ENCODE measurements at places on chromosomes 5 and 9.

GRCh38 chr5:150780187-150780692, 1.7 kb downstream of the SMIM3 start:
- H3K27me3 ChIP-seq: no peaks in the 10 kb centered on the region
- DNase-seq: no peak
- H3K4me3 ChIP-seq: no peak overlapping the region
- H3K36me3 ChIP-seq: no peaks in the 10 kb centered on the region

- no peaks in the 10 kb centered on the region for H3K27me3 ChIP-seq
- H3K27ac ChIP-seq: no peak overlapping the region
- no peaks in the 10 kb centered on the region for H3K4me1 ChIP-seq
Measured at GRCh38 chr5:36422952-36423351, 121.2 kb upstream of the RANBP3L start.

DNA sequence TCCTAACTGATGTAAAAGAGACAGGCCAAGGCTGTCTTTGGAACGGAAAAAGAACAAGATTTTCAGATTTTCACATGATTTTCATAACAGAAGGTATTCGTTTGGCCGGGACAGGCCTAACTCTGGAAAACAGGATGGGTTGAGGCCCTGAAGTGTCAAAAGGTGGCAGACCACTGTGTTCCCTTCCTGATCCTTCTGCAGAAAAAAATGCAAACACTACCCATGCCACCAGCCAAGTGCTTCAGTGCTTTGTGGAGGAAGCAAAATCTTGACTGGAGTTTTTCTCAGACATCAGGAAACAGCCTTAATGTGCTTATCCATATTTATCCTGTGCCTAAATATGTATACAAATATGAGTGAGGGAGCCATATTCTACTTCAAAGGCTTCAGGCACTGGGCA, 113.5 kb upstream of the IL6ST start:
- no peak overlapping the region for H3K27ac ChIP-seq
- H3K4me3 ChIP-seq: no peak overlapping the region
- DNase-seq: no peak
- no peaks in the 10 kb centered on the region for H3K27me3 ChIP-seq
- no peaks in the 10 kb centered on the region for H3K4me1 ChIP-seq

DNA sequence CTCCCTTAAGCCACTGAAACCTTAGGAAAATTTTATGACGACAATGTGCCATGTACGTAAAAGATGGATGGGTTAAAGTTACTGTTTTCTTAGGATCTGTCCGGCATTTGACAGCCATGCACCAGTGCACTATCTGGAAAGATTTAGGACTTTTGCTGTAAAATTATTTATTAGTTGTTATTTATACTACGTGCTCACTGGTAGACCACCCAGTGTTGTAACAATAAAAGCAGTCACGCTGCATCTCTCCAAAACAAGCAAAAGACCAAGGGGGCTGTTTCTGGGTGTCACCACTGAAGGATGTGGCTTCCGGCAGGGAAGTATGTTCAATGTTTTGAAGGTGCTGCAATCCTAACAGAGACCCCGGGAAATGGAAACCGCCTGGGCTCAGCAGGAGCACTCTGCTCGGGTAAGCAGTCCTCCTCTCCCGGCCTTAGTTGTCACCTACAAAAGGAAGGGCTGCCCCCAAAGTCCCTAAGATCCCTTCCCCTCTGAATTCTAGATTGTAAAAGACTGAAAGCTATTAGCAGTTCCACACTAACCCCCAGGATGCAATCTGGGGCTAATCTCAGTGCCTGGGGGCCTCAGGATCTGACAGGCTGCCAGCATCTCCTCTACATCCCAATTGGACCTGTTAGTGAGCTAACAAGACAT, 38.6 kb downstream of the SAXO1 start:
- H3K27me3 ChIP-seq: no peaks in the 10 kb centered on the region
- no peak for DNase-seq
- H3K36me3 ChIP-seq: no peaks in the 10 kb centered on the region
- no peaks in the 10 kb centered on the region for H3K4me1 ChIP-seq
- H3K4me3 ChIP-seq: no peak overlapping the region

GRCh38 chr9:134734270-134734669, 92.7 kb downstream of the COL5A1 start:
- no peak overlapping the region for H3K27ac ChIP-seq
- no peaks in the 10 kb centered on the region for H3K27me3 ChIP-seq
- H3K4me3 ChIP-seq: no peak overlapping the region
- no peak for DNase-seq
- H3K36me3 ChIP-seq: no peaks in the 10 kb centered on the region

DNA sequence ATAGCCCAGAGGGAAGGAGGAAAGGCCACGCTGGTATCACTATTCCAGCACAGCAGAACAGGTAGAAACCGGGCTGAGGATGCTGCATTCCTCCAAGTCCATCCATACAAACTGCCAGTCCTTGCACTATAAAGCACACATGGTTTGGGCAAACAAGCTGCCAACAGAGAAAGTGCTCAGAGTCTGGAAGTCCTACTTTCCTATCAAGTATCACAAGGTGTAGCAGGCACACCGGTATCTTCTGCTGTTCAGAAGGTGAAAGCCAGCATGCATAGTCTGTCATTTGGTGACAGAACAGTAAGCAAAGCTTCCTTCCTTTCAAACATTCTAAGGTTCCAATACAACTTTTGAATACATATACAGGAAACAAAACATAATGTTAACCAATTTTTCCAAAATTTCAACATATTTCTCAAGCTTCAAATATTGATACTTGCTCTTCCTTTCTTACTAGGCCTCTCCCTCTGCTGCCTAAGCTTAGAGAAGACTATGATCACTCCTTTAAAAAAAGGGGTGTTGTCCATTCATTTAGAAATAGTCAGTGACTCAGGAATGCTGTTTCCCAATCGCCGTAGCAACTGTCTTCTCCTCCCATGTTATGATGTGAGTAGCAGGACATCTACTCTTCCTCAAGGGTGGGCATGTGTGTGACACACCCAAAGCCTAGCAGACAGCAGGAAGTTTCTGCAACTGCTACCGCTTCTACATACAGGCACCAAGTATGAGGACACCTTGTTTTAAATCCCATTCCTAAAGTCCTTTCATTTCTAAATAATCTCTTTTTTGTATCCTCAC, 14.7 kb downstream of the DIAPH1 start:
- no peaks in the 10 kb centered on the region for H3K27me3 ChIP-seq
- DNase-seq: no peak
- peaks cover 74% of the 10 kb centered on the region for H3K4me1 ChIP-seq
- peak overlapping the region; percentile 72 for H3K27ac ChIP-seq
- no peaks in the 10 kb centered on the region for H3K36me3 ChIP-seq
- H3K4me3 ChIP-seq: peak overlapping the region; percentile 24

DNA sequence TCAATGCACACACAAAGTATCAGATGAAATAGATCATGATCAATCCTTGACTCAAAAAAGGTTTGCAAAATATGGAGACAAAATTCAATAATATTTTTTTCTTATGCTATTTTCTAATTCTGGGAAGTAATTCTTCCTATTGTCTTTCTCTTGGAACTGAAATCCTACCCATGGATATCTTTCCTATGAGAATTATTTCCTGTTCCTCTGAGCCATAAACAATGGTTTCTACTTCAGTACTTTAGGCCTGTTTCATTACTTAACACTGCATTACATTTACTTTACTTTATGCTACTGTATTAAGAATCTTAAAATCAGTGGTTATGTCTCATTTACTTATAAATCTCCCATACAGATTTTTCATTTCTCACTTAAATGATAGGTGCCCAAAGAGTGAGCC, 1025.4 kb upstream of the ACO1 start:
- H3K27ac ChIP-seq: no peak overlapping the region
- H3K4me1 ChIP-seq: no peaks in the 10 kb centered on the region
- no peak overlapping the region for H3K4me3 ChIP-seq
- H3K36me3 ChIP-seq: no peaks in the 10 kb centered on the region
- H3K27me3 ChIP-seq: no peaks in the 10 kb centered on the region

DNA sequence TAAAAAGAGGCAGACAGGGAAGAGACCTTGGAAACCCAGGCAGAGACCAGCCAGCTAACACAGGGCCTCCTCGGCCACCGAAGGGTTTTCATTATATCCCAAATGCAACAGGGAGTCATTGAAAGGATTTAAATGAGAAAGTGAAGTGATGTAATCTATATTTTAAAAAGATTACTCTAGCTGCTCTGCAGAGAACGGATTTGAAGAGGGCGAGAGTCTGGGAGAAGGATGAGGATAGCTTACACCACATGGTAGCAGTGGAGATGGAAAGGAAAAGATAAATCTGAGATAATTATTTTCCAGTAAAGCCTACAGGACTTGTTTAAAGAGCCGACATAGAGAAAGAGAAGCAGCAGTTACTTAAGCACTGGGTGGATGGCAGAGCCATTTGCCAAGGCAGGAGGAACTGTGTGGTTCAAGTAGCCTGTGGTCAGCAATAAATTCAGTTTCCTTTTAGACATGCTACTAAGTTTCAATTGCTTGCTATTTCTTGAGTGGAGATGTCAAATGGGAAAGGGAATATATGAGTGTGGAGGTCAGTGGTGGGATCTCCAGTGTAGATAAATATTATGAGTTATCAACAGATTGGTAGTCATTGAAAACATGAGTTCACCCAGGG, 9.3 kb downstream of the FBN2 start:
- no peaks in the 10 kb centered on the region for H3K4me1 ChIP-seq
- DNase-seq: no peak
- H3K27ac ChIP-seq: no peak overlapping the region

- H3K27ac ChIP-seq: no peak overlapping the region
- no peaks in the 10 kb centered on the region for H3K27me3 ChIP-seq
- DNase-seq: no peak
Measured at GRCh38 chr9:673264-673965, 168.1 kb upstream of the DMRT1 start.

DNA sequence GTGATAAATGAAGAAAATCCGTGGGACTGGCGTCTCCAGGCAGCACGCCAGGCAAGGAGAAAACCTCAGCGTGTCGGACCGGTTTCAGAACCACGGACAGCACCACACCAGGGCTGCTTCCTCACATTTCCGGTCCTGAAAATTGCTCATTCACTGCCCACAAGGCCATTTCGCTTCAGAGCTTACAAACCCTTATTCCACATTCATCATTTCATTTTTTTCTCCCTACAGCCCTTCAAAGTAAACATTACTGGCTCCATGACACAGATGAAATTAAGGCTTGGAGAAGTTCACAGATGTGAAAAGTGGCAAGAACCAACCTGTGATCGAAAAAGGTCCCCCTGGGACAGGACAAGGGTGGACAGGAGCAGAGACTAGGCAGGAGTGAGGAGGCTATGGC, 1.5 kb upstream of the GPRIN1 start:
- peaks cover 3% of the 10 kb centered on the region for H3K27me3 ChIP-seq
- peaks cover 3% of the 10 kb centered on the region for H3K4me1 ChIP-seq
- peak; percentile 18 for DNase-seq
- H3K4me3 ChIP-seq: no peak overlapping the region

- no peak overlapping the region for H3K27ac ChIP-seq
- peaks cover 28% of the 10 kb centered on the region for H3K36me3 ChIP-seq
- H3K4me1 ChIP-seq: no peaks in the 10 kb centered on the region
- H3K4me3 ChIP-seq: no peak overlapping the region
Measured at GRCh38 chr5:71629950-71630349, 42.8 kb downstream of the MCCC2 start.

GRCh38 chr5:15885156-15885555, 294.4 kb downstream of the MARCHF11 start:
- H3K27me3 ChIP-seq: no peaks in the 10 kb centered on the region
- no peaks in the 10 kb centered on the region for H3K36me3 ChIP-seq
- no peak overlapping the region for H3K4me3 ChIP-seq
- no peaks in the 10 kb centered on the region for H3K4me1 ChIP-seq
- H3K27ac ChIP-seq: no peak overlapping the region

DNA sequence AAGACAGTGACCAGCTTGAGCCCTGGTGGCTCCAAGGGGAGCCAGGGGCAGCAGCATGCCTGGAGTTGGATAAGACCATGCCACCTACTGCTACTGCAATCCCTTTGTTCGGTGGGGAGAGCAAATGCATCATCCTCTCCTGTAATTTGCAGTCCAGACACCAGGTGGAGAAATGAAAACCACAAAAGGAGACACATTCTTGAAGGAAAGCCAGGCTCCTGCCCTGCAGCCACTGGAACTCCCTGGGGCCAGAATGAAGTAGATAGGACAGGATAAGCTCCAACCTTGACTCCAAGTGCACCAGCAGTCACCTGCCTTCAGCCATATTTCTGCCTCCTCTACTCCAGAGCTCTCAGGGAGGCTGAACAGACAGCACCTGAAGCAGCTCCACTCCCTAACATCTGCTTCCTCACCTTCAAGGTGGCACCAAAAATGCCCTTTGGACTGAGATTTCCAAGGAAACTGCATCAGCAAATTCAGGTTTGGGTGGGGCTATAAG, 65.1 kb upstream of the IQGAP2 start:
- H3K27me3 ChIP-seq: no peaks in the 10 kb centered on the region
- no peaks in the 10 kb centered on the region for H3K36me3 ChIP-seq
- H3K4me1 ChIP-seq: peaks cover 20% of the 10 kb centered on the region
- no peak overlapping the region for H3K4me3 ChIP-seq
- DNase-seq: peak; percentile 17

- no peaks in the 10 kb centered on the region for H3K27me3 ChIP-seq
- no peak overlapping the region for H3K4me3 ChIP-seq
- H3K36me3 ChIP-seq: peaks cover 17% of the 10 kb centered on the region
Measured at GRCh38 chr5:132951897-132952296, 11.5 kb downstream of the AFF4 start.

All from effector memory CD4-positive, alpha-beta T cell (primary cell).